Activated T-cell treated with anti-CD3 and anti-CD28 coated beads for 4 hours (primary cell): ENCODE measurements at places on chromosomes 3 and 15.

- DNase-seq, result no peak
Measured at GRCh38 chr15:31060429-31061140, 40.9 kb downstream of the TRPM1 start.

- no peak for DNase-seq
Measured at GRCh38 chr3:106620646-106621045, 751.8 kb upstream of the CBLB start.

DNA sequence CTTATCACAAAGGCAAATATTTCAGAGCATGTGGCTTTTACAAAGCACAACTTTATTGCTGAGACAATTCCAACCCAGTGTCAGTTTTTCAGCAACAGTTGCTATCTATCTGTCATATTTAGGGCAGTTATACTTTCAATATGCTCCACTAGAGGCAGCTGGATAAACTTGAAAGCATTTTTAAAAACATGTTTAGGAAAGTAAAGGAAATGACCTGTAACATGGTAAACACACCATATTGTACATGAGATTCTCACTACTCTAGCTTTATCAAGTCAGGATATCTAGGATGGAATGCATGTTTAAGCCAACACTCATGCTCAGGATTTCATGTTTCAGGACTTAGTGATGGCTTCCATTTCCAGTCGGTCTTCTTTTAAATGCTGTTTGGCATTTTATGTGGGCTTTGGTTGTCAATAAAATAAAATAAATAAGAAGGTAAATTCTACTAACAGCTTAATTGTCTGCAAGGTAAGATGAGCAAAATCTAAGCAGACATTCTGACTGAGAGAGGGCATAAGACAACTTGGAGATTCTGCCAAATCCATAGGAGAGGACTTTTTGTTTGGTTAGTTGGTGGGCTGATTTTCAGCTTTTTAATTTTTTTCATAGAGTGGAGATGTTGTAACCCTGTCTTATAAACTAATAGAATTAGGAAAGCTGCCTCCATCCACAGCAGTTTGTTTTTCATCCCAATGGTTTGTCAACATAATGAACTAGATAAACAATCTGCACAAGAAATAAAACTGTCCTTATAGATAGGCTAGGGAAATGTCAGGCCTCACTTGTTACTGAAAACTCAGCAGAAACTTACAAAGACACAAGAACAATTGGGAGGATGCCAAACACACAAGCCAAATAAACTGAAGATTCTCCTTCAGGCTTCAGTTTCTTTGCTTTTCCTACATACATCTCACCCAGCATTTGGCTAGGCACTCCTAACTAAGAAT, 63.4 kb upstream of the CPB1 start:
- no peak for DNase-seq

DNA sequence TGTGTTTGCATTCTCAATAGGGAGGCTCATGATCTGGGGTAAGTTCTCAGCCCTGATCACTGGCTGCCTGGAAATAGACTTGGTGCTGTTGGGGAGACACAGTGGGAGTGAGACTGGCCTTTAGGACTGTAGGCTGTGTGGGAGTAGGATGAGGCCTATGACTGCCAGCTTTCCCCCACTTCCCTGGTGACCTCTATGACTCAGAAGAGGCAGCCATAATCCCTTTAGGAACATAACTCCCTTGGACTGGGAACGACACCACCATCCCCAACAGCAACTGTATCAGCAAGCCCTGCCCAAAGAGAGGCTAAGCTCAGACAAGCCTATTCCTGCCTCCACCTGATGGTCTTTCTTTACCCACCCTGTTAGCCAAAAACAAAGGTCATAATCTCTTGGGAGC, 91.3 kb downstream of the SUCNR1 start:
- DNase-seq, result no peak

- DNase-seq, result no peak
Measured at GRCh38 chr3:78562328-78562727, 1205.5 kb downstream of the ROBO1 start.

DNA sequence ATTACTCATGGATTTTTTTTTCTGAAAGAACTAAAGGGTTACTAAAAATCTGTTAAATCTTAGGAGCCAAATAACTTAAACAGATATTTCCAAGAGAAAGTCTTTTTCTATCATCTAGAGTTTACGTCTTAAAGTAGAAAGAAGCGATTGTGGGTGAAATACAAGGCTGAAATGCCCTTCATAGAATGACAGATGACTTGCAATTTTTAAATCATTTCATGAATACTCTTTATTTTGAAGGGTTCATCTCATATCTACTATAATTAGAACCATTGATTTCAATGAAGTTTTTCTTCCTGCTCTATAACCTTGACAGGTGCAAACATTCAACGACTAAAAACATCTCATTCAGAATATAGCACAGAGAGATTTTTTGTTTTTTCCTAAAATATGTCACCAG, 217.0 kb downstream of the GABRB3 start:
- no peak for DNase-seq

GRCh38 chr15:76062286-76062685, 2.5 kb downstream of the TMEM266 start:
- DNase-seq, result no peak

- DNase-seq, result no peak
Measured at GRCh38 chr3:114207768-114208167, 28.9 kb upstream of the DRD3 start.

DNA sequence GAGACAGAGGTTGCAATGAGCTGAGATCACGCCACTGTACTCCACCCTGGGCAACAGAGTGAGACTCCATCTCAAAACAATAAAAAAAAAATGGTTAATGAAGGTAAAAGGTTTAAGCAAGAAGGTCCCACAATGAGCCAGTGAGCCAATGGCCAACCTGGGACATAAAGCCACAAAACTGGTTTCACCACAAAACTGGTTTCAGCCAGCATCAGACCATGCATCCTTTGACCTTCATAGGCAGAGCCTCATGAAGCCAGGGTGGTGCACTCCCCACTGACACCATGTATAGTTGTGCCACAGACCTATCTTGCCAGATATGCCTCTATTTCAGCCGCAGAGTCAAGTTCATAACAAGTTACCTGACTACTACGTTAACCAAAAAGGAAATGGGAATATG, 41.9 kb downstream of the SCAP start:
- DNase-seq, result no peak

DNA sequence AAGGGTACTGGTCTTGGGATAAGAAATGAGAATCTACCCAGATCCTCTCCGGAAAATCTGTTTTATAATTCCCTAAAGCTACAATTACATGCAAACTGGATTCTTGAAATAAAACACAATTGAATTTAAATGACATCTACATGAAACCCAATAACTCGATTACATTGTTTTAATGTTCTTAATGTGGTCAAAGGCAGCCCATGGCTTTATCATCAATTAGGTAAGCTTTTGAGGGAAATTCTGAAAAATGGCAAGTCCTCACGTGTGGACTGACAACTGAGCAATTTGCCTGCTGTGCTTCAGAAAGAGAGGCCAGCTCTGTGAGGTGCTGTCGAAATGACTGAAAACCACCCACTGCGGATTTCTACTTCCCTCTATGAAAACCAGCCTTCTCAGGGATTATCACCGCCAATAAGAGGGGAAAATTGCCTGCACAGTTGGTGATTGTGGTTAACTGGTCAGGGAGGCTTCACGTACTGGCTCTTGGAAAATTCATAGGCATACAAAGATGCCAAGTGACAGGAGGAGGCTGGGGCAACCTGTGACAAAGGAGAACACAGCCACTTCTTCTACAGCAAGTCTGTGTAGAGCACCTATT, 200.8 kb upstream of the SLCO3A1 start:
- no peak for DNase-seq
